Fibroblast of skin of right biceps (primary cell): ENCODE measurements at places on chromosomes 4 and X.
A peak's percentile ranks its signal among the peaks of the same experiment; 100 is the strongest.

DNA sequence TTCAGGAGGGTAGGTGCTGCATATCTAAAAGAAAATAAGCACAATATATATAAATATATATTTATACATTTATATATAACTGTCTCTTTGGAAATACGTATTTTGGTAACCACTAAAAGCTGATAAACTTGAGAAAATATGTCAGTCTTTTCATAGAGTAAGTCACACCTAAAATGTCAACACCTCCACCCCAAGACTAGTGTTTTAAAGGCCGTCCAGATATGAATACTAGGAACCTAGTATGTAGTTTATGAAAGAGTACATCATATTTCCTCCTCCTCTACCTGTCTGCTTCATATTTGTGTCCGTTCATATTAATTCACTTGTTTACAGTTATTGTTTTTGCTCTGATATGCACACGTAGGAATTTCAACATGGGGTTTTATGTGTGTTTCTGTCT is 45.2 kb downstream of the MTMR8 start:
- no peak for DNase-seq

DNA sequence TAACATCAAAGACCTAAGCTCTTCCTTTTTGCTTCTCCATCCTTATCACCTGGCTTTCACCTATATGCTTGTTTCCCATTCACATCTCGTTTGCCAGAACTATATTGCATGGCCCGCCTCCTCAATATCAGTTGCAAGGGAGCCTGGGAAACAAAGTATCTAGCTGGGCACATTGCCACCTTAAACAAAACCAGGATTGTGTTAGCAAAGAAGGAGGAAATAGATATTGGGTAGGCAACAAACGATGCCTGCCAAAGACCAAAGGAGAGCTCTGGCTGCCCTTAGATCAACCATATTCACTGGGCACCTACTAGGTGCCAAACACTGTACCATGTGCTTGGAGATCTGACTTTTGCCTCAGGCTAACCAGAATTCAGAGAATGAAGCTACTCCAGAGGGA is 107.5 kb downstream of the GRIA3 start:
- DNase-seq, result no peak

DNA sequence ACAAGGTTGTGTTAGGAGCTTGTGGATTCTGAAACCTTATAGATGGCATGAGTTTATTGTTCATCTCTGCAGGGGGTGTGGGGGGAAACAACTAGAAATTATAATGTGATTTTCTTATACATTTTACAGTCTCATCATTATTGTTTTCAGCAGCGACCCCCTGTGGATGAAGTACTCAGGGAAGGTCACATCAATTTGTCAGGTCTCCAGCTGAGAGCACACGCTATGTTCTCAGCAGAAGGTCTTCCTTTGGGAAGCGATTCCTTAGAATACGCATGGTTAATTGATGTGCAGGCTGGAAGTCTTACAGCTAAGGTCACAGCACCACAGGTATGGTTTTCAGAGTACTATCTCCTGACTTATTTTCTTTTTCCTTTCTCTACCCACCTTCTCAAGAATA is 72.2 kb downstream of the BLTP1 start:
- DNase-seq, result peak; percentile 43

- DNase-seq, result no peak
These were observed 614.5 kb upstream of the LCORL start for GRCh38 chr4:18636001-18636585.
